Right hindlimb (tissue), 1 donor: ENCODE measurements at places on chromosomes 12 and 14.

DNA sequence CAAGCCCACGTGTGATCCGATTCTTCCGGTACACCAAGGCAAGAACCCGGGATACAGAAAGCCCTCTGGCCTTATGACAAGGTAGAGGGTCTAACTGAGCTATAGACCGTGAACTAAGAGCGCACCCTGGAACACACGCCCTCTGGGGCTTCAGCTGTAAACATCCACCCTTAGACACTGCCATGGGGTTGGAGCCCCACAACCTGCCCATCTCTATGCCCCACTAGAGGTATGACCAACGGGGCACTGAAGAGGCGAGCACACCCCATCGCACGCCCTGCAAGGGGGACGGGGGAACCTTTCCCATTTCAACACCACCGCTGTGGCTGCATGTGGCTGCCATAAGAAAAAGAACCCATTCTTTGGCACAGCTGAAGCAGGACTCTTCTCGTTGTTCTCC, 1206.0 kb upstream of the TMEM132C start:
- DNase-seq = no peak

DNA sequence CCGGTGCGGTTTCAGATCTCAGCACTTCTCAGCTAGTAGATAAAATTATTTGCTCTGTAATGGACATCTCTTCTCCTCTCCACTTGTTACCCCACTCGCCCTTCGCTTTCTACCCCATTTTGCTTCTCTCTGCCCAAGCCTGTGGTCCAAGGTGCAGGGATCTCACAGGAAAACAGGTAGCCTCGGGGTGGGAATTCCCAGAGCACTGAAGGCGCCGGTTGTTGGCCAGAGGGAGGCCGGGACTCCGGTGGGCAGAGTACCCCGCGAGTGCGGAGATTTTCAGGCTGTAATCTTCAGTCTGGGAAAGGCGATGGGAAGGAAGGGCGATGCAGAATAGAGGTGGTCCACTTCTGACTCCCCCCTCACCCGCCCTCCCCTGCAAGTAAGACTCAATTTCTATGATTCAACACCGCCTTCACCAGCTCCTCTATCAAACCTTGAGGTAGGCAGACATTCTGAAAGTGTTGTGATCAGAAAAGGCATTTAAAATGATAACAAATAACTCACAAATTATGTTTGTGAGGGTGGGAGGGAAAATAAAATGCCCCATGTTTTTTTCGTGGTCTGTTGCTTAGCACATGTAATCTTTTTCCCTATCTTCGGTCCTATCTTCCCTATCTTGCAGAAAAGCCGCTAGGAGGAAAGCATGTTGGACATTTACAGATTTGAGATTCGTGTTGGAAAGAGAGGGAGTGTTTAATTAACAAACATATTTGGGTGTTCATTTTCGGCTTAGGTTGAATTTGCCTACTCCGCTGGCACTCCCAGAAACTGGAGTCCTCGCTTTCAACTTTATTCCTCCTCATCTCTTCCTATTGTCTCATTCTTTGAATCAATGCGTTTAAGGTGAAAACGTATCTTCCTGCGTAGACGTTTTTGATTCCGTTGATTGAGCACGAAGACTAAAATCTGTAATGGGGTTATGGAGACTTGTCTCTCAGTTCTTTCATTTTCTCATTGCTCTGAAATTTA, 8.5 kb downstream of the FOXG1 start:
- DNase-seq = no peak

DNA sequence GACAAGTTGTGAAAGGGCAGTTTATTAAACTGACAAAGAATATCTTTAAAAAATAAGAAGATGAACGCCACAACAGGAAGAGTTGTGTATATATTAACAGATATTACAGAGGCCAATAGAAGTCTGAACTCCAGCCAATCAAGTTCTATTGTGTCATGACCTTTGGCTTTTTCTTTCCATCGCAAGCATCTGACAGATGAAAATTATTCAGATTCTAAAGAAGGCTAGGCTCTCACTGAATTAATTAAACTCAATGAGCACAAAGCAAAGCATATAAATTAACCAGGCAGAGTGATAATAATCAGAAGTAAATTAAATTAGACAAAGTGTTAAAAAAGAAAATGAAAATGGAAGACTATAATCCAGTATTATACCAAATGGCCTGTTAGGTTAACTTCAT, 62.0 kb upstream of the PYGL start:
- DNase-seq = no peak

DNA sequence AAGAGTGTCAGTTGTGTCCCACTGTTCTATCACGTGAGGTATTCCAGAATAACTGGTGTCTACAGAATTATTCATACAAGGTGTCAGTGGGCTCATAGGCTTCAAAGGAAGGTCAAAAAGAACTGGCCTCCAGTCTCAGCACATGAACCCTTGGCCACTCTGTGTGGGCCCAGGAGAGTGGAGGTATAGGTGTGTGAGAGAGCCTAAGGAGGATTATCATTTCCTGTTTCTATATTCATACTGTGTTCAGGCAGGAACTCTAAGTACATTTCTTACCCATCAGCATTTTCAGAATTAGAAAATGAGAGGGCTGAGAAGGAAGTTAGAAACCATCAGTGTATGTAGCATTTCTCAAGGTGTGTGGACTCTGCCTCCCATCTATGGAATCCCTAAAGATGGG, 87.0 kb downstream of the BTG1 start:
- DNase-seq = no peak

GRCh38 chr12:20370866-20371519, 2.7 kb downstream of the PDE3A start:
- DNase-seq = no peak

DNA sequence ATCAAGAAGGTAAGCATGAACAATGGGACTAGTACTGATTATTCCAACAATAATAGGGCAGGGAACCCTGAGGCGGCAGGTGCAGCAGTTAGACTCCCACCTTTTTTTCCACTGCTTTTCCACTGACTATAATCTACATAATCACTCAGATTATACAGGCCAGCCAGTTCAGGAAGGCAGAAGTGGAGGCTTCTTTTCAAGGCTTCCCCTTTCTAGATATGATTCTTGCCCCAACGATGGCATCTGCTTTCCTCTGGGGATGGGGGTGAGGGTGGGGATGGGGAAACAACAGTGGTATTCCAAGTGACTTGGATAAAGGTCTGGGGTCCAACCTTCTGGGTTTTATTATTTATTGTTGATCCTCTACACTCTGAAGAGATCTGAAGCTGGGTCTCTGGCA, 331 bp downstream of the NCKAP1L start:
- no peak for DNase-seq

- no peak for DNase-seq
Measured at GRCh38 chr12:118984161-118984943, 3.0 kb downstream of the SRRM4 start.

DNA sequence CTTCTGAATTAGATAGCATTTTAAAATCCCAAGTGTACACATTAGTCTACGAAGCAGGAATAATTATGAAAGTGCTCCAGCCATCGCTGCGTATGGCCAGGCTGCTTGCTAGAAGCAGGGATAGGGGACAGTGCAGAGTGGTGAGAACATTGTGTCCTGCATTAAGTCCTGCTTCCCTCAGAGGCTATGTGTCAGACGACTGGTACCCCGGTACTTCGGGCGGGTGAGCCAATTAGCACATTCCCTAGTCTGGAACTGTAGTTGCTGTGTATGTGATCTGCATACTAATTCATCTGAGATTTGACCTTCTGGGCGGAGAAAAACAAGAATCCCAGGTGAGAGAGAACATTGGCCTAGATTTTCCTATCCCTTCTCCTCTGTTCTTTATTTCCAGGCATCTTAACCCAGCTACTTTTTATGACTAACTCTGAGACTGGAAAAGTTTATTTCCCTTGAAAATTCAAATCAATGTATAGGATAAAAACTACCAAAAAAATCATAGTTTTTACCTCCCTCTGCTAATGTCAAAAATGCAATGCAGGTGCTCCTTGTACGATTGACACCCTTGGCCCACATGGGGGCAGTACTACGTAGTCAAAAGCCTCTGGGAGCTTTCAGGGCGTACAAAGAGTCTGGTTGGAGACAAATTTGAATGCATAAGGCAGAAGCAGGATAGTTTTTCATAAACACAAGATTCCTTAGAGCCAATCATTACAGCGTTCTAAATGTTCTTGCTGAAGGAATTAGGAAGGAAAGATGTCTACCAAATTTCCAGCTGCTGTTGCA, 764.3 kb downstream of the NOVA1 start:
- peak; percentile 47 for DNase-seq

DNA sequence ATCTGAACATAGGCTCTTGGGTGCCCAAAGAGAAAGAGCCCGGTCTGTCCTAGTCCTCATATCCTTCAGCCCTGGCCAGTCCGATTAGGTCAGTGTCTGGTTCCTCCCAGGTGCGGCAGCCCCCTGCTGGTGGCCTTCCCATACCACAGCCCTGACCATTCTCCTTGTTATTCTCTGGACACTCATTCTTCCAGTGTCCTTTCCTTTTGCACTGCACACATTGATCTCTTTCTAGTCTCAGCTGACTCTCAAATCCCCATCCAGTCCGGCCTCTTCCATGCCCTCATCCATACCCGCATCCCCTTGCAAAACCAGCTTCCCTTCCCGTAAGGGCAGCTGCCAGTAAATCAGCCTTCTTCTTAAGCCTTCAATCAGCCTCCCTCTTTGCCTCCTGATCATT, 1316.3 kb downstream of the TMEM121 start:
- no peak for DNase-seq

DNA sequence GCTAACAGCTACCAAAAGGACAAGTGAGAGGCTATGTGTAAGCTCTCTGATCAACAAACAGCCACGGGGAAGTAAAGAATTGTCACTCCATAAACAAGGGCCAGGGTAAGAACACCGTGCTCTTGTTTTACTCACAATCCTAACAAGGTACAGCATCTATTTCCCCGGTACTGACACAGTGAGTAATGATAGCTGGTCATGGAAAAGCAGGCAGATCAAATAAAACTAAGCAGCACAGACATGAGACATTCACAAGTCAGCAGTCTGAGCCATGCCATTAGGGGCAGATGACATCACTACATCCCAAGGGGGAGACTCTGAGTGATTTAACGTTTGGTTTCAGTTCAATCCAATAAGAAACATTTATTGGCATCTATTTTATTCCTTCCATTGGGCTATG, 54.4 kb downstream of the ARL6IP4 start:
- no peak for DNase-seq

GRCh38 chr12:92213166-92213565, 67.5 kb upstream of the BTG1 start:
- no peak for DNase-seq

DNA sequence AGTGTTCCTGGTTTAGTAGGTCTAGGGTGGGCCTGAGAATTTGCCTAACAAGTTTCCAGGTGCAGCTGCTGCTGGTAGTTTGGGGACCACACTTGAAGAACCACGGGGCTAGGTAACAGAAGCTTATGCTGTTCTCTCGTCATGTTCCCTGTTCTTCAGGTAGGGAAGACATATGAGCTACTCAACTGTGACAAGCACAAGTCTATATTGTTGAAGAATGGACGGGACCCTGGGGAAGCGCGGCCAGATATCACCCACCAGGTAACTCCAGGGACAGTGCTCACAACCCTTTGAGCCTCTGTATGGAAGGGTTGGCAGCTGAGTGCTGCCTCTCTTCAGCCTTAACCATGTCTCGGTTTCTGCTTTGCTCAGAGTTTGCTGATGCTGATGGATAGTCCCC, 3.5 kb downstream of the EMG1 start:
- no peak for DNase-seq

DNA sequence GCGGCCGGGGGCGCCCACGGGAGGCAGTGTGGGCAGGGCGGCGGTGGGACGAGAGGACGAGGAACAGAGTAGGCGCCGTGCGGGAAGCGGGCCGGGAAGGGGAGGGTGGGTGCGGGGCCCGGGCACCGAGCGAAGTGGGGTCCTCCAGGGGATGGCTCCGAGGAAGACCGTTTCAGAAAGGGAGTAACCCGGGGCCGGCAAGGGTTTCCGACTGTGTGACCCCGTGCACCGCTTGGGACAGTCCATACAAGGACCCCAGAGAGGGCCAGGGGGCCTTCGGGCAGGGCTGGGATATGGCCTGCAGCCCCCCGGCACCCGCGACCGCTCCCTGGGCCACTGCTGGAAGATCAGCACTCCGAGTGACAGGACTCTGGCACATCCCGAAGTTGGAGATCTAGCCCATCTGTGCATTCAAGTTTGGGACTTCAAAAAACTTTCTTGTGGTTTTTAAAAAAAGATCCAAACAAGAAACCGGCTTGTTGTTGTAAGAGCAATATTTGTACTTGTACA, 448 bp downstream of the TSPAN9 start:
- no peak for DNase-seq

DNA sequence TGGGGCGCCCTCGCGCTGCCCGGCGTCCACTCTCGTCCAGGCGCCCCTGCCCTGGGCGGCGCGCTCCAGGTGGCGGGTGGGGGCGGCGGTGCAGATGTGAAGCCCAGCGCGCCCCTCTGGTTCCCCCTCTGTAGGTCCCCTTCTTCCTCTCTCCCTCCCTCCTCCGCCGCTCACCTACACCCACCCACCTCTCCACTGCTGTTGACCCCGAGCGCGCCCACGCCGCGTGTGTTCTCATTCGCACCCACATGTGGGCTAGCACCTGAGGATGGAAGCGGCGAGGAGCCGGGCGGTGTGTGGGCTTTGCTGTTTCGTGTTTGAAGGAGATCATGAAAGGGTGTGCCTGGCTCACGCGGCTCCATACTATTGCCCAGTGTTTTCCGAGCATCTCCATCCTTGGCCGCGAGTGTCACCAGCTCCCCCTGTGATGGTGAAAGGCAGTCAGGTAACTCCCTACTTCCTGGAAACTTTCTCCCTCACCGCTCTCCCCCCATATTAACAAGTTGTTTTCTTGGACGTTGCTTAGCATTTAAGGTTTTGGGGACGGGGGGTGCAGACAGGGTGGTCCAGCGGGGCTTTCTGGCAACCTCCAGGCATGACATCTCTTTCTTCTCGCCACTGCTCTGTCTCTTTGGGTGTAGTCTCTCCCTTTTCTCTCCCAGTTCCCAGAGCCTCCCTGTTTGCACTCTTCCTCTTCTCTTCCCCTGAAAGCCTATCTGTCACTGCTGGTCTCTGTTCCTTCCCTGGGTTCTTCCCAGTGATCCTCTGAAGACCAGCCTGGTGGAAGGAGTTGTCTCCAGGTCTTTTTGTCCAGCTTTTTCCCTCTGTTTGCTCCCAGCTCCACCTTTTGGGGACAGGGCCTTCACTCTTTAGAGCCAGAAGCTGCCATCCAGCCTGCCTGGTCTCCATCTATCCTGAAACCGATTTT, 1.6 kb downstream of the CACNA1C start:
- peak; percentile 52 for DNase-seq

DNA sequence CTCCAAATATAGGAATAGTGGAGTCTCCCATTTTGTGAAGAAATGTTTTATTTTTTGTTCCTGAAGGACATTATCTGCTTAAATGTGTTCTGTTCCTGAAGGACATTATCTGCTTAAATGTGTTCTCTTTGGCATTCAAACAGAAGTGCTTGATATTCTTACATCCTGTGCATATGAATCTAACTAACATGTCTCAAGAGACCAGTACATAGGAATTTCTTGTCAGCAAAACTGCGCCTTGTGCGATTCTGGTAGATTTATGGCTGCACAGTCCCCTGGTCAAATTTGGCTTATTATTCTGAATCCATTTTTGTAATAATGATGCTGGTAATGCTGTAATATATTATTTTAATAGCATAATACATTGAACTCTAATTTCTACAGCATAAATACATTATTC, 722.4 kb downstream of the NOVA1 start:
- DNase-seq = no peak

GRCh38 chr14:81137316-81137715, 83.4 kb downstream of the GTF2A1 start:
- DNase-seq = no peak

- peak; percentile 84 for DNase-seq
Measured at GRCh38 chr14:75399843-75400775, 27.7 kb upstream of the JDP2 start.

- peak; percentile 35 for DNase-seq
Measured at GRCh38 chr12:14999021-14999694, 26.3 kb downstream of the PDE6H start.

- DNase-seq = no peak
Measured at GRCh38 chr12:104701756-104702155, 245.0 kb downstream of the CHST11 start.

GRCh38 chr14:93301821-93302447, 30.9 kb downstream of the BTBD7 start:
- DNase-seq = no peak
